ENCODE measurements at places on chromosomes 3 and 15.

DNA sequence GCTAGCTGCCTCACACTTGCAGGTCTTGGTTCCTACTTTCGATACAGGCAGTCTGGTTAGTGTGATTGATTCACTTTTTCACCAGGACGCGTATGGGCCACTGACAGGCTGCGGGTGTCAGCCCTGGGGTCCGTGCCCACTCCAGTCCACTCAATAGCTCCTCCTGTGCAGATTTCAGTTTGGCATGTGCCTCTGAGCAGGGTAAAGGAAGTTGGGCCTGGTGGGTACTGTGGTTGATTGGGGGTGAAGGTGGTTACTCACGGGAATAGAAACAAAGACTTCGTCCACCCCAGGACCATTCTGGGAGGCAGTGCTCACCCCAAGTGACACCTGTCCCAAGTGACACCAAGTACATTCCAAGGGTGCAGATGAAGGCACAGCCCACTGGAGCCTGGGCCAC, 62.3 kb downstream of the EPHB1 start:
- no peak for DNase-seq

DNA sequence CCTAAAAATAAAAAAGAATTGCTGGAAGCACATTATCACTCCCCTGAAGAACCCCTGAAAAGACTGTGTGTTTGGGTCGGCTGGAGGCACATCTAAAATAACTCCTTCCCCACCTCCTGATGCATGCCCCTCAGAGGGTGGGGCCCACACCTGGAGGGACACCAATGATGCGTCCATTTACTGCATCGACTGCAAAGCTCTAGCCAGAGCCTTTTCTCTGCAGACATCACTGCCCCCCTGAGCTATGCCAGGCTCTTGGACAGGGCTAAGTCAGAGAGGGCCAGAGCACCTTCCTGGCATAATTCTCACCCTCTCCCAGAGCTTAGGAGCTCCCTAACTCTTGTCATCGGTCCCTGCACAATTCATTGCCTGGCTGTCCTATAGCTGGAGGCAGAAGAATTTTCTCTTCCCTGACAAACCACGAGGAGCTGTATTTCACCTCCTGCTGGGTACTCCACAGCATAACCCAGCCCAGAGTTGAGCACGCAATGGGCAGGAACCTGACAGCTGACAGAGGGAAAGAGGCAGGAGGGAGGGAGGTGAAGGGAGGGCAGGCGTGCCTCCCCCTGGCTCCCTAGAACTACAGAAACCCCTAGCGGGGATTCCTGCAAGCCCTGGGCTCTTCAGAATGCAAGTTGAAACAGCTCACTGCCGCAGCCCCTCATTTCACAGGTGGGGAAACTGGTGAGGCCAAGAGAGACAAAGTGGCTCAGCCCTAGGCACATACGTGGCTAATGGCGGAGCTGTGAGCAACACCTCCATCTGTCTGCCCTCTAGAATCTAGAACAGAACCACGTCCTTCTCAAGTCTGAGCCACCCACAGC, 46.6 kb downstream of the XXYLT1 start:
- DNase-seq = no peak

DNA sequence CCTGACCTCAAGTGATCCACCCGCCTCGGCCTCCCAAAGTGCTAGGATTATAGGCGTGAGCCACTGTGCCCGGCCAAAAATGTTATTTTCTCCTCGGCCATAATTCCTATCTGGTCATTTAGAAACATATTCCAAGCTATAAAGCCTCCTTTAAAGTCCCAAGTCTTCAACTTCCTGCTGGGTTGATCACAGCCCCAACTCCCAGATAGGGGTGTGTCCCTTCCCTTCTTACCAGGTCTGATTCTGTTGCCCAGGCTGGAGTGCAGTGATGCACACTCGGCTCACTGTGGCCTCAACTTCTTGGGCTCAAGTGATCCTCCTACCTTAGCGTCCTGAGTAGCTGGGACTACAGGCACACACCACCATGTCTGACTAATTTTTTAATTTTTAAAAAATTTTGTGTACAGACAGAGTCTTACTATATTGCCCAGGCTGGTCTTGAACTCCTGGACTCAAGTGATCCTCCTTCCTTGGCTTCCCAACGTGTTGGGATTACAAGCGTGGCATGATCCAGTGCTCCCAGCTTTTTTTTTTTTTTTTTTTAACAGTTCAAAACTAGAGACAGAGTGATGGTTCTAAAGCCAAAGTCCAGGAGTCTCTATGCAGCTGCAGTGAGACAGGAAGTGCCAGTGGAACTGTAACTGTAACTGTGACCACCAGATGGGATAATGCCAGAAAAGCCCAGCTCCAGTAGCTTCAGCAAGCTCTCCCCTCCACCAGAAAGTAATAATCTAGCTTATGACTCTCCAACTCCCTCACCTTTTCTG, 8.2 kb upstream of the PRKAR2A start:
- peak; percentile 10 for DNase-seq

DNA sequence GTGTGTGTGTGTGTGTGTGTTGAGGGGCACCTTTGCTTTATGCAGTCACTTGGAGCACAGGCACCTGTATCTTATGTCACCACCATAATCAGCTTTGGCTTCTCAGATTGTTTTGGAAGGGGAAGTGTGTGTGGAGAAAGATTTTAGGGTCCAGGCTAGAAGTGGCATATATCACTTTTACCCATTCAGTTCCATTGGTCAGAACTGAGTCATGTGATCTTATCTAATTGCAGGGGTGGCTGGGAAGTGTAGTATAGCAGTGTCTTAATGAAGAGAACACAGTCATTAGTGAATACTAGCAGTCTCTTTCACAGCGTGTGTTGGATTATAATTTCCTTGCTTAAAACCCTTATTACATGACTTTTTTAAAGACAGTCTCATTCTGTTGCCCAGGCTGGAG, 20.6 kb downstream of the NCK1 start:
- DNase-seq = no peak

GRCh38 chr3:81249540-81250029, 511.9 kb downstream of the GBE1 start:
- DNase-seq = no peak

- DNase-seq = no peak
Measured at GRCh38 chr15:69951256-69951897, 146.3 kb downstream of the TLE3 start.

- no peak for DNase-seq
Measured at GRCh38 chr3:34360713-34361112, 562.3 kb downstream of the PDCD6IP start.

DNA sequence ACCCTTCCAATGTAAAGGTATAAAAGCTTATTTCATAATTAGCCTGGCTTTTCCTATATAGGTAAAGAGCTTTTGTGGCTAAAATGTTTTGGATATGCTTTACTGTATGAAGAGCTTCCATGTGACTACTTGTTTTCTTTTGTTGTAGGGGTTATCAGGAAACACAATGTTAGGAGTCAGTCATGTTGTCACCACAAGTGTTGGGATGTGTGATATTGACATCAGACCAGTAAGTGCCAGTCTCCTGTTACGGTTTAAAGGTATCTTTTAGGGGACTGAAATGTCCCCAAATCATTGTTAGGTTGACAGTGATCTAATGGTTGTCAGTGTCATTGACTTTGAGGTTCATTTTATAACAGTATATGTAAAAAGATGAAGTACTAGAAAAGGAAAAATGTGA, 18.3 kb downstream of the ACTL6A start:
- DNase-seq = no peak

DNA sequence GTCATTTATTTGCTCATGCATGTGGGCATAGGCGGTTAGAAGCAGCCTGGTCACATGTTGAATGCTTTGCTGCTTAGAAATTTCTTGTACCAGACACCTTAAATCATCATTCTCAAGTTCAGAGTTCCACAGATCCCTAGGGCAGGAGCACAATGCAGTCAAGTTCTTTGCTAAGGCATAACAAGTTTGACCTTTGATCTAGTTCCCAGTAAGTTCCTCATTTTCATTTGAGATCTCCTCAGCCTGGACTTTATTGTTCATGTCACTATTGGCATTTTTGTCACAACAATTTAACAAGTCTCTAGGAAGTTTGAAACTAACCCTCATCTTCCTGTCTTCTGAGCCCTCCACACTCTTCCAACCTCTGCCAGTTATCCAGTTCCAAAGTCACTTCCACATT, 22.8 kb downstream of the HGD start:
- no peak for DNase-seq

- no peak for DNase-seq
Measured at GRCh38 chr15:60212536-60212935, 185.2 kb downstream of the ANXA2 start.

DNA sequence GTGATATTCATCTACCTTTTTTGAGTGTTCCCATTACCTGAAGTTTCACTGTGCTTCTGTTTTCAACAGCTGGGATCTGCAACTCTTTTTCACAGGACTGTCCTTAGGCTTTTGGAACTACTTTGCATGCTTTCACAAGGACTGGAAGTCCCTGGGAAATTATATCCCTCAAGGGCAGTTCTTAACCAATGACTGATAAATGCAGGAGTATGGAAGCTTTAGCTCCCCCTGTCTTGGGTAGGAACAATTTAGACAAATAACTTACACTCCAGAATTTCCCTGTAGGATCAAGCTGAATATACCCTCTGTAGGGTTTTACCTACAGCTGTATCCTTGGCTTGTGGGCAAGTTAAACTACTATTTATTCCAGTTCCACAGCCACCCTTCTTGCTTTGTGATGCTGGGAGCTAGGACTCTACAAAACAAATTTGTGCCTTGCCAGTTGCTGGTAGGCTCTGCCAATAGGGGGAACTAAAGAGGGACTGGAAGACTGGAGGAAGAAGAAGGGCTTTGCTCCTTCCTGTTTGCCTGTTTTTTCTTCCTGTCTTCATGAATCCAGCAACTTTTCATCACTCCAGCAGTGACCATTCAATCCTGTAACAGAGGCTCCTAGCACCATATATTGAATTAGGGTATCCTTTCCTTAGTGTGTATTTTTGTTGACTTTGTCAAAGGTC, 6.8 kb upstream of the ZNF280D start:
- DNase-seq = no peak

GRCh38 chr3:32862936-32863487, 45.2 kb downstream of the TRIM71 start:
- DNase-seq = no peak

DNA sequence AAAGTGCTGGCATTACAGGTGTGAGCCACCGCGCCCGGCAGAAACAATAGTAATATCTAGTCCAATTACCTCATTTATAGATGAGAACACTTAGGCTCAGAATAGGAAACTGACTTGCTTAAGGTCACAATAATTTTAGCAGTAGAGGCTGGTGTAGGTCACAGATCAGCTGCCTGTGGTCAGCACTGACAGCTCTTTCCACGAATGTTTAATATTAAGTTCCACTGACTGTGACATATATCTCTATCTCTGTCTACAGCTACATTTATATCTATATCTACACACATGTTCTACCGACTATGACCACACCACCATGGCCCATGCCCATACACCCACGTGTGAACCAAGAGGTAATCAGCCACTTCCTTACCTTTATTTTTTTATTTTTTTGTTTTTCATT, 40.2 kb upstream of the DLG1 start:
- no peak for DNase-seq
